ENCODE measurements at places on chromosomes 5 and 9.

- DNase-seq, result peak; percentile 16
Observed at GRCh38 chr9:109639674-109640579, 140.1 kb upstream of the PALM2AKAP2 start.

DNA sequence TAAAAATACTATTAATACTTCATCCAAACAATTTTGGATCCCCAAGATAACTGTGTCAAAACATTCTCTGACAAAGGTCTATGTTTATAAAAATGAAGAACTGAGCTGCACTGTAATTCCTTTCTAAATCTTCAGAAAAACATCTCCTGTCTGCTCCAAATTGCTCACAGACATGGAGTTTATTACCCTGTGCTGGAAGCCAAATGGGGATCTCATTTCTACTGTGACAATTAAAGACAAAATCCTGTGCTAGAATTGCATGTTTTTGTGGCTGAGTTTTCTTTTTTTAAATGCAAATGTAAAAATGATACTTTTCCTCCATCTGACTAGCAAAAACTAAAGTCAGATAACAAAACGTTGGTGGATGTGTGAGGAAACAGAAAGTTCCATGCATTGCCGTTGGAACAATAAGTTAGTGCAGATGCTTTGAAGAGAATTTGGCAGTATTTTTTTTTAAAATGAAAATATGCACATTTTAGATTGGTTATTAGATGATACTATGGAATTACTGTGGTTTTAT, 93.5 kb downstream of the GNA14 start:
- no peak for DNase-seq

- no peak for DNase-seq
Observed at GRCh38 chr5:55177078-55177477, 4.1 kb upstream of the CDC20B start.

GRCh38 chr9:115099901-115100300, 18.1 kb downstream of the TNC start:
- no peak for DNase-seq

GRCh38 chr9:35814106-35814840, 569 bp downstream of the HINT2 start:
- peak; percentile 12 for DNase-seq

GRCh38 chr5:155871623-155872022, 455.3 kb upstream of the SGCD start:
- DNase-seq, result no peak

GRCh38 chr5:68932830-68933434, 160.9 kb upstream of the SLC30A5 start:
- no peak for DNase-seq

- DNase-seq, result no peak
Observed at GRCh38 chr5:141512911-141513626, 24.2 kb downstream of the PCDHGC5 start.

- no peak for DNase-seq
Observed at GRCh38 chr5:111472579-111472978, 39.8 kb downstream of the STARD4 start.

- DNase-seq, result no peak
Observed at GRCh38 chr9:686321-686813, 155.1 kb upstream of the DMRT1 start.

- no peak for DNase-seq
Observed at GRCh38 chr9:13163287-13163686, 116.2 kb downstream of the MPDZ start.

DNA sequence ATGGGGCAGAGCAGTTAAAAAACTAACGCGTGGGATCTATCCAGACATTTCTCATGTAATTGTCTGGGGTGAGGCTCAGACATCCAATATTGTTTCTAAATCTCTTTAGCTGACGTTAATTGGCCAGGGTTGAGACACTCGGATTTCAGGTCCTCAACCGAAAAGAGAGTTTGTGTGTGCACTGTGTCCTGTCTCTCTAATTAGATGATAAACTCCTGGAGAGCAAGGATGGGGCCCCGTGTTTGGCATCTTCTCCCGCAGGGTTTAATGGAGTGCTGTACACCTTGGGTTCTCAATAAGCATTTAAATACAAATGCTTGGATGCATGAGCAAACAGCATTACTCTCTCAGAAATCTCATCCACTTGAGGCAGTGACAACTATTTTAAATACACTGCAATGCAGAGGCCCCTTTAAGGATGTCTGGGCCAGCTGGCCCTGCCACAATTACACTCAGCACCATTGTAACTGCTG, 139.6 kb downstream of the MTX3 start:
- no peak for DNase-seq

DNA sequence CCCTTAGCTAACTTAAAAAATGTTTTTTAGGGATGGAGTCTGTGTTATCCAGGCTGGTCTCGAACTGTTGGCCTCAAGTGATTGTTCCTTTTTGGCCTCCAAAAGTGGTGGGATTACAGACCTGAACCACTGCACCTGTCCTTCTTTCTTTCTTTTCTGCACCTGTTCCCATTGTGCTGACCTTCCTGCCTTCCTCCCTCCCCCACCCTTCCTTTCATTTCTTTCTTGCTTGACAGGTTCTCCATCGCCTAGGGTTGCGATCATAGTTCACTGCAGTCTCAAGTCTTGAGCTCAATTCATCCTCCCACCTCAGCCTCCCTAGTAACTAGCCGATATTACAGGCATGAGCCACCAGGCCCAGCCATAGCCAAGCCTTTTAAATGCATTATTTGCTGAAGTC, 20.6 kb downstream of the JMY start:
- DNase-seq, result no peak

DNA sequence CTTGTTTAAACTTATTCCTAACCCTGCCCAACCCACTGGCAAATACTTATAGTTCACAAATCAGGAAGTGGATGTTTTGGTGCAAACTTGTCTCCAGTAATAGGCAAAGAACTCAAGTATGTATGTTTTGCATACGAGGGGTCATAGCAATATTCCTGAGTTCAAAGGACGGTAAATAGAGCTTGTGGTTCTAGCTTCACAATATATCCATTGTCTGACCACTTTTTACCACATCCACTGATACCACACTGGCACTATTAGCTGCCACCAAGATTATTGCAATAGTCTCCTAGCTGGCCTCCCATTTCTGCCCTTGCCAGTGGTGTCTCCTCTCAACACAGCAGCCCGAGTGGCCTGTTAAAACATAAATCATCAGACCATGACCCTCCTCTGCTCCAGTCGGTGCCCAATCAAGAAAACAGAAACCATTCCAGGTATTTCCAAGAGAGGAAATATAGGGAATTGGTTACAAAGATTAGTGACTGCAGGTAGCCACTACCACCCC, 17.0 kb downstream of the GRXCR2 start:
- DNase-seq, result peak; percentile 59

DNA sequence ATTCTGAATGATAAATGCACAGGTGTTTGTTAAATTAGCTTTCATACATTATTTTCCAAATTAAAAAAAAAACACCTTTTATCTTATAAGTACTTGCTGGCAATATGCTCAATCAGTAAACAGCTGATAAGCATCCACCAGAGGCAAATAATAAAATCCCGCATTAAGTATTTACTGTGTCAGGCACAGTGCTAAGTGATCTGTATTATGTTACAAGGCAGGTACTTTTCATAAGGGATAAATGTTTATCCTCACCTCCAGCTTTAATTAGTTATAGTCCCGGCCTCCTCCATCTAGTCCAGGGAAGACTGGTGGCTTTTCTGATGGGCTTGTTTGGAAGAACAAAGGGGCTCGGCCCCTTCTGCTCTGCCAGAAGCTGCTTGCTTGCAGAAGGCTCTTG, 40.1 kb downstream of the PFDN1 start:
- DNase-seq, result no peak

- no peak for DNase-seq
Observed at GRCh38 chr5:419970-420369, 23.0 kb upstream of the EXOC3 start.

GRCh38 chr5:37207802-37208201, 41.4 kb downstream of the CPLANE1 start:
- no peak for DNase-seq

DNA sequence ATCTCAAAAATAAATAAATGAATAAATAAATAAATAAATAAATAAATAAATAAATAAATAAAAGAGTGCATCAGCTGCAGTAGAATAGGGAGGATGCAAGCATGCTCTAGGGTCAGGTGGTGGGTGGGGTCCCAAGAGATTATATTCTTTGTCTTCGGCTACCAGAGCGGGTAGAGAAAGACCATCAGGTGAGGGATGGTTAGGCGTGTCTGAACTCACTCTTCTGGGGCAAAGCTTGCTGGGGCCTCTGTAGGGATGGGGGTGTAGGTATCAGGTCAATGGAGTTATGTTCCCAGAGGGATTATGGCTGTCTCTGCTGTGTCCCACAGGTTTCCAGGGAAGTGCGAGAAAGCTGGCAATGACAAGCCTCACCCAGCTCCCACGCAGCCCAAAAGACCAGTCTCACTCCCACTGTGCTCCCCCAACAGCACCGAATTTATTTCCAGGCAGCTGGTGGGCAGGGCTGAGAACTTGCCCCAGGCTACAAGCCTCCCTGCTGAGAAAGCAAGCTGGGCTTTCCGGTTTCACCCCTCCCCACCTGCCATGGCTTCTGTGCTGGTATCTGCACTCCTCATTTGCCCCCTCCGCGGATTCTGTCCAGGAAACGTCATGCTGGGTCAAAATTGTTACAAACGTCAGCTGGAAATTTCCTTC, 180.8 kb downstream of the LURAP1L start:
- no peak for DNase-seq

- no peak for DNase-seq
Observed at GRCh38 chr5:167985373-167985772, 306.1 kb upstream of the WWC1 start.

- no peak for DNase-seq
Observed at GRCh38 chr5:91135475-91136248, 247.5 kb downstream of the ARRDC3 start.

- no peak for DNase-seq
Observed at GRCh38 chr9:97689401-97690180, 7.5 kb downstream of the XPA start.

DNA sequence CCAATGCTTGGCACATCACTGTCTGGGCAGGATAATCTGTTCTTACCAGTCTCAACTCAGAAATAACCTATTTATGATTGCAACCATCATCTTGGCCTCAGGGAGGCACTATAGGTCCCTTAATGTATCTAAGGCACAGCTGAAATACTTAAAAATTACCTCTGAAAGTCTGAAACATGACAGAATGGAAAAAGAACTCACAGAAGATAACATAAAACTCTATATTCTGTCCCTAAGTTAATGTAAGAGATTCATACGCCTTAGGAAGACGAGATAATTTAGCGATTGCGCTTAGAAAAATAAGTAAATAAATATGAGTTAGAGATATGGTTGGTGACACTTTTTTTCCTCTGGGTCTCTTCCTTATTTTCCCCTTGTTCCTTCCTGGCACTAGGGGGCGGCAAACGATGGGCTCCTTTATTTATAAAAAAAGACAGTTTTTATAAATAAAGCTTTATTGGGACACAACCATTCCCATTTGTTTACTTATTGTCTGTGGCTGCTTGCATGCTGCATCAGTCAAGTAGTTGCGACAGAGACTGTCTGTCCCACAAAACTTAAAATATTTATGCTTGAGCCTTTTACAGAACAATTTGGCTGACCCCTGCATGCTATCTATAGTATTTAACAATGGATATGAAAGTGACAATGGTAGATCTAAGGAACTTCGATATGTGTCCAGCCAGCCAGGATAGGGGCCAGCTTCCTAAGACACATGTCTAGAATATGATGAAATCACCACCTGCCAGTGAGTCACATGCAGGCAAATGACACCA, 79.6 kb downstream of the PDE4D start:
- peak; percentile 42 for DNase-seq

DNA sequence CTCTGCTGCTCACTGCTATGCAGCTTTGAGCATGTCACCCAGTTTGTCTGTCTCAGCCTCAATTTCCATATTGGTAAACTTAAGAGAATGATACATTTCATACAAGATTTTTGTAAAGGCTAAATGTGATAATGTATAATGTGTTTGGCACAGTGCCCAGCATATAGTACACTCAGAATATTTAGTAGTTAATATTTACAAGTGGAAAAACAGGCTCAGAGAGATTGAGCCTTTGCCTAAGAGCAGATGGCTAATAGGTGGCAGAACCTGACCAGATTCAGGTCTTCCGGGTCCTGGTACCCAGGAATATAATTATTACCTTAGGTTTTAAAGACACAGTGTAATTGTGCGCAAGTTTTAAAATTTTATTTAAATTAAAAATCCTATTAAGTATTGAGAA, 46.8 kb upstream of the KIAA1958 start:
- no peak for DNase-seq

- DNase-seq, result no peak
Observed at GRCh38 chr5:126866851-126867636, 90.1 kb downstream of the LMNB1 start.

DNA sequence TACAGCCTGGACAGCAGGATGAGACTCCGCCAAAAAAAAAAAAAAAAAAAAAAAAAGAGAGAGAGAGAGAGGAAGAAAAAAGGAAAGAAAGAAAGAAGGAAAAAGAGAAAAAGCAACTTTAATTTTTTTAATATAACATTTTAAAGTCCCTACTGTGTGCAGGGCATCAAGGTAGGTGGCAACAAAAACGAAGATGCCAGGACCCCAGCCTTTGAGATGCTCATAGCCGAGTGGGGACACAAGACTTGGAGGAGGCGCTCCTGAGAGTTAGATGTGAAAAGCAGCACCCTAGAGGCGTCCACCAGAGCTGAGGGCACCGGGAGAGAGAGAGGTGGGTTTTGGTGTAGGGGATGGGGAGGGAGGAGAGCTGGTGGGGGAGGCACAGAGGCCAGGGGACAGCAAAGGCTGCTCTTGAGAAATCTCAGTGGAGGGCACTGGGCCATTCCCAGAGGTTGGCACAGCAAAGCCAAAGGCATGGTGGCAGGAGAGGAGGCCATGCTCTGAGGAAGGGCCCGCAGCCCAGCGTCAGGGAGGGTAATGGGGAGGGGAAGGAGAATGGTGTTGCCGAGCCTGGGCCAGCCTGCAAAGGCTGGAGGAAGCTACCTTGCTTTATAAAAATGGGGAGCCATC, 135.6 kb downstream of the C9orf50 start:
- DNase-seq, result no peak

DNA sequence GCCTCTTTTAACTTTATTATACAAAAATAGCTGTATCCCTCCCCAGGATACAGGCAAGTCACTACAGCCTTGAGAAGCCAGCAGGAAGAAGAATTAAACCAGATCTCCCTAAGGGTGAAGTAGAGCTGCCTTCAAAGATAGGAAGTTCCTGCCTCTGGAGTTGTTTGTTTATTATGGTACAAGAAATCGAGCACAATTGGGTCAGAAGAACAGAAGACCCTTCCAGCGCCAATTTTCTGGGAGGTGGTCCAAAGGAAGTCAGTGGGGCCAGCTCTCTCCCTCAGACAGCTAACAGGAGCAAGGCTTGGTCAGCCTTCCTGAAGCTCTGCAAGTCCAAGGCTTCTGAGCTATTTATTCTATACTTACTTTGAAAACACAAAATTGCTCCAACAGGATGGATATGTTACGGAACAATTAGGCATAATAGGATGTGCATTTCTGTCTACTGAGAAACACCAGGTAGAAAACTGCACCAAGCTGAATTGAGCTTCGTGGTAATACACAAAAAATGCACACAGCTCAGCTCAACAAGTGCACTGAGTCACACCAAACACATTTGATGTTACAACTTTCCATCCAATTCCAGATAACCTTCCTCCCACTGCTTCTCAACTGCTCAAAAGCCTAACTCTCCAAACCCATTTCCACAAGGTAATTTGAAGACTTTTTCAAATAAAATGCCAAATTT, 16.0 kb downstream of the SERINC5 start:
- DNase-seq, result no peak

- DNase-seq, result peak; percentile 35
Observed at GRCh38 chr9:90803860-90804593, 2.4 kb downstream of the SYK start.

- no peak for DNase-seq
Observed at GRCh38 chr5:72530196-72530595, 23.0 kb upstream of the ZNF366 start.
